ENCODE measurements at places on chromosomes 1 and 21. TPM values are rescaled to one million over a fixed set of nuclear protein-coding genes. Genes with fewer than 3 reads are reported as not detected.

Gene SLC39A1
- 36.4 TPM for total RNA-seq

Gene GPR37L1
- total RNA-seq = not detected

Gene KCNE2
- total RNA-seq = not detected

Gene PLA2G2A
- total RNA-seq = not detected

Gene FCRL2
- total RNA-seq = not detected

Gene PKN2
- 30.7 TPM for total RNA-seq

Gene IL6R
- 9.3 TPM for total RNA-seq

Gene POU3F1
- not detected for total RNA-seq

Gene SPRR2B
- total RNA-seq = not detected

Gene DIO1
- not detected for total RNA-seq

Gene SNRNP40
- 106 TPM for total RNA-seq

GRCh38 chr1:179803918-179804317, 60.8 kb downstream of the FAM163A start:
- no peak overlapping the region for H3K4me3 ChIP-seq
- peaks cover 2% of the 10 kb centered on the region for H3K27me3 ChIP-seq
- H3K4me1 ChIP-seq = no peaks in the 10 kb centered on the region
- no peaks in the 10 kb centered on the region for H3K36me3 ChIP-seq
- no peak for DNase-seq

- DNase-seq = peak; percentile 51
- H3K27me3 ChIP-seq = peaks cover 18% of the 10 kb centered on the region
- peaks cover 14% of the 10 kb centered on the region for H3K36me3 ChIP-seq
- peak overlapping the region; percentile 58 for H3K4me3 ChIP-seq
- peak overlapping the region; percentile 77 for H3K27ac ChIP-seq
Measured at GRCh38 chr1:18957532-18958300, 1.2 kb upstream of the IFFO2 start.

DNA sequence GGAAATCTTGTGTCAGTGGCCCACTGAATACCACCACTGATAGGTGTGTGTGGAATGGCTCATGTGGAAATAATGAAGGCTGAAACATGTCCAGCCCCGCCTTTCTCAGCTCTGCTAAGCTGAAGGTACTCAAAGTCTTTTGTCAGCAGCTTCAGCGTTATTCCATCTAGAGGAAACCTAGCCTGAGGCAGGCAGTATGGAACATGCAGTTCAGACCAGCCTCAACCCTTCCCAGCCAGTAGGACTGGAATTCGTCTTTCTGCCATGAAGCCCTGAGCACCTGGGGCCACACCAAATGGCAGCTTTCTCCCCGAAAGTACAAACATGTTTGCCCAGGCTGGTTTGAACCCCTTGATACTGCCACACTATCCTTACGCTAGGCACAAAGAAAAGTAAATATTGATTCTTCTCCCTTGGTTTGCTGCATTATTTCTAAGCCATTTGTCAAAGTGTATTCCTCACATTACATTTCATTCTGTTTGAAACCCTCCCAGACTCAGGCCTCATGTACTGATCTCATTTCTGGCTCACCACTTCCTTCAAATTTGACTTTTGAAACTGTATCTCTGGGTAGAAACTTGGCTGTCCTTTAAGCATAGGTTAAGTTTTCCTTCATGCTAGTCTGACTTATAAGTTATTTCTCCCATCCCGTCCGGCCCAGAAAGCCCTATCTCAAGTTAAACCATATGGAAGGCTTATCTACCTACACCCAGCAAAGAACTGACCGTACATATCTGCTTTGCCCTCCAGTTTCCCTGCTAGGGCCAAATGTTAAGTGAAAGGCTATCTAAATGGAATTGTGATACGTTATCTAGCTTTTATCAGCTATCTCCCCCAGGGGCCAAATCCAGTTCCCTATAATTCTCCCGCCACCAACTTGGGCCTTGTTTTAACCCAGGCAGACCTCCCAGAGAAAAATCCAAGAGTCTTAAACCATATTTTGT, 45.7 kb upstream of the HOOK1 start:
- H3K27ac ChIP-seq = no peak overlapping the region
- H3K4me1 ChIP-seq = peaks cover 2% of the 10 kb centered on the region
- no peak overlapping the region for H3K4me3 ChIP-seq
- no peaks in the 10 kb centered on the region for H3K27me3 ChIP-seq
- no peak for DNase-seq

DNA sequence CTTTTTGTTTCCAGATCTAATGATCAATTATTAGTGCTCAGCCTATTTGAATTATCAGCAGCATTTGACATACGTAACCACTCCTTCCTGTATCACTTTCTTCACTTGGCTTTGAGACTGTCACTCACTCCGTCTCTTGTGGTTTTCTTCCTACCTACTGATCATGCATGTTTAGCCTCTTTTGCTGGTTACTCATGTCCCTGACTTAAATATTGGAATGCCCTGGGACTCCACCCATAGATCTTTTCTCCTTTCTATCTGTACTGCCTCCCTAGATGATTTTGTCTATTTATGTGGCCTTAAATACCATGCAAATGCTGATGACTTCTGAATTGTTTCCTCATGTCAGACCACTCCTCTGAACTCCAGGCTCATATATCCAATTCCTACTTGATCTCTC, 57.7 kb upstream of the PDE4B start:
- no peaks in the 10 kb centered on the region for H3K36me3 ChIP-seq
- H3K4me3 ChIP-seq = no peak overlapping the region
- DNase-seq = no peak
- H3K4me1 ChIP-seq = no peaks in the 10 kb centered on the region
- H3K27ac ChIP-seq = no peak overlapping the region
- peaks cover 5% of the 10 kb centered on the region for H3K27me3 ChIP-seq

DNA sequence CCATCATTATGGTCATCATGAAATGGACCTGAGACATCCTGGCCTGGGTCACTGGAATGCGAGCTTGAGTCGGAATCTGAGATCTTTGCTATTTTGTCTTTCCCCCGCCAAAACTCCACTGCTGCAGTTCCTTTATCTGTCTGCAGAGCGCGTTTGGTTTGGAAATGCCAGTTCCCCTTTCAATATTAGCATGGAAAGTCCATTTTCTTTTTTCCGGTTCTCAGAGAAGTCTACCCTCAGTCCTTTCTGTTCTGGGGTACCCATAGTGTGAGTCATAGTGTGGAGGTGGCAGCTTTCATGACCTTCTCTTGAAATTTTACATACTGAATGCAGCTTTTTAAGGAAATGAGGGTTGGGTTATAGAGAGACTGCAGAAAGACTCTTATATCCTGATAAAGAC, 14.6 kb downstream of the CACNA1E start:
- no peak overlapping the region for H3K4me3 ChIP-seq
- H3K4me1 ChIP-seq = no peaks in the 10 kb centered on the region
- H3K27ac ChIP-seq = no peak overlapping the region
- peaks cover 32% of the 10 kb centered on the region for H3K27me3 ChIP-seq
- DNase-seq = no peak
- no peaks in the 10 kb centered on the region for H3K36me3 ChIP-seq

- no peak overlapping the region for H3K4me3 ChIP-seq
- H3K27me3 ChIP-seq = no peaks in the 10 kb centered on the region
- peaks cover 30% of the 10 kb centered on the region for H3K4me1 ChIP-seq
- no peak overlapping the region for H3K27ac ChIP-seq
- H3K36me3 ChIP-seq = peaks cover 10% of the 10 kb centered on the region
Measured at GRCh38 chr1:6585841-6586240, 6.0 kb downstream of the ZBTB48 start.

- peaks cover 13% of the 10 kb centered on the region for H3K4me1 ChIP-seq
- no peaks in the 10 kb centered on the region for H3K27me3 ChIP-seq
- H3K27ac ChIP-seq = no peak overlapping the region
- H3K4me3 ChIP-seq = no peak overlapping the region
Measured at GRCh38 chr1:66383168-66383567, 150.8 kb upstream of the SGIP1 start.

DNA sequence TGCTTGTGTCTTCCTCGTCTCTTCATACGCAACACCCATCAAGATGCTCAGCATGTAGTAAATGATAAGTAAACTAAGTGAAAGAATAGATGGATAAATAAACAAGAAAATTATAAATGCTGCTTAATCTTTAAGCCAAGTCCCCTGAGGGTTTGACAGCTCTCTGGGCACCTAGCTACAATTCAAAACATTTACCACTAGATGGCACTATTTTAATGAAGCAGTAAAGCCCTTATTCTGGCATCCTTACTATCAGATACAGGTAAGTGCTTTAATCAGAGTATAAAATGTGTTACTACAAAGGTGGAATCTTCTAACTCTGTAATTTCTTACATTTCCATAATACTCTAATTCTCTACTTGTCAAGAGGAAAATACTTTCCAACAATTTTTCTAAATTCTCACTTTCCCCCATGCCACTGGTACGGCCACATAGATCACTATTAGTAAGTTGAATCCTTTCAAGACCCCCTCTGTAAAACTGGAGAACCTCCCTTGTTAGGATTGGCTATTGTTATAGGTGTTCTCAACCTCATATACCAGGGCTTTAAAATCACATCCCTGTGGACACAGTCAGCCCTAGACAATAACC, 137.8 kb downstream of the BARHL2 start:
- no peaks in the 10 kb centered on the region for H3K4me1 ChIP-seq
- peaks cover 5% of the 10 kb centered on the region for H3K27me3 ChIP-seq

DNA sequence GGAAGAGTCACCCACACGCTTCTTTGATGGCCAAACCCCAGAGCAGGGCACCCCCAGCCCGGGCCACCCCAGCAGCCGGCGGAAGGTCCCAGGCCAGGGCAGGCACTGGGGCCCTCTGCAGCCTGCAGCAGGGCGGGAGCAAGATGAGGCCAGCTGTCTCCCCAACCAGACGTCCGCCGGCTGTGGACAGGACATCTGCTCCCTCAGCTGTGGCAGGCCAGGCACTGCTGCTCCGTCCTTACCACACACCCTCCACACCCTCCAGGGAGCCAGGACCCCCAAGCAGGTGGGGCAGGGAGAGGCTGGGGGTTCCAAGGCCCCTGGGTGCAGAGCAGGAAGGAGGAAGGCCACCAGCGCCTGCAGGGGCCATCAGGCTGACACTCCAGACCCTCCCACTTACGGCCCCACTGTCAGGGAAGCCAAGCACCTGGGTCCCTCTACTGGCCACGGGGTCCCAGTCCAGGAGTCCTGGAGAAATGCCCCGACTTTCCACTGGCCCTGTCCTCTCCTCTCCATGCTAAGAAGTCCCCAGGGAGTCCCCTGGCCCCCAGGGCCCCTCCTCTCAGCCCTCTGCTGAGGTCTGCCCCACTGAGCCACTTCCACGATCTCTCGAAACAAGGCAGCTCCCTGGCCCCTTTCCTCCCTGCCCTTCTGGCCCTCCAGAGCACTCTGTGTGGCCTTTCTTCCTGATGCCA, 5.6 kb downstream of the WNT9A start:
- no peak overlapping the region for H3K4me3 ChIP-seq
- no peak overlapping the region for H3K27ac ChIP-seq
- peaks cover 12% of the 10 kb centered on the region for H3K27me3 ChIP-seq
- peaks cover 8% of the 10 kb centered on the region for H3K4me1 ChIP-seq
- no peaks in the 10 kb centered on the region for H3K36me3 ChIP-seq

- no peaks in the 10 kb centered on the region for H3K4me1 ChIP-seq
- no peak overlapping the region for H3K27ac ChIP-seq
- no peak overlapping the region for H3K4me3 ChIP-seq
Measured at GRCh38 chr1:21633992-21634805, 35.0 kb downstream of the RAP1GAP start.

DNA sequence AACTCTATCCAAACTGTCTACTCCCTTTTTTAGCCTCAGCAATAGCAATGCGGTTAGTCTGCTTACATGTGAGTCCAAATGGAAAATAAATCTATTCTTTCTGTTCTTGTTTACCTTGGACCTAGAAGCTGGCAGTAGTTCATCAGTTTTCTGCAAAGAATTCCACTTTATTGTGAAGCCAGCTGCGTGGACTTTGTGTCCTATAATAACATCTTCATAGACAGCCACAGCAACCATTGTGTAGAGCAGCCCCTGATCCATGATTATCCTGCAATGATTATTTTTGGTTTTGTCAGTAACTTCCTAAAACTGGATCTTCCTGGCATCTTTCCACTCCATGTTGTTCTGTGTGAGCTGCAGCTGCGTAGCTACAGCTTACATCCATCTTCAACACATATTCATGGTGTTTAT, 408.7 kb downstream of the NUF2 start:
- no peak overlapping the region for H3K4me3 ChIP-seq
- no peaks in the 10 kb centered on the region for H3K27me3 ChIP-seq
- H3K4me1 ChIP-seq = no peaks in the 10 kb centered on the region
- no peak for DNase-seq

DNA sequence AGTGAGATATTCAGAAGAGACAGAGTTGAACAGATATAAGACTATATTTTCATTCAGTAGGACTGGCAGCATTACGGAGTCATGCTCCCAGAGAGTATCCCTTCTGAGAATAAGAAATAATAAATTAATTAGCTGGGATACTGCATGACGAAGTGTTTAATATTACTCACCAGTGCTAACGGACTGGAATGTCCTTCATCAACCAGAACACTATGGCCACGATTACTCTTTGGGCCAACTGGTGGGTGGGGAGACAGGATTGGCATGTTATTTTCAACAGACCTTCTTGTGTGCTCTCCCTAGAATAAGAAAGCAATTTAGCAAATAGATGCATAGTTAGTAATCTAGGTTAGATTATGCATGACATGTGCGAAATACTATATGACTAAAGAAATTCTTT, 32.4 kb downstream of the ERICH3 start:
- no peak overlapping the region for H3K27ac ChIP-seq
- no peak overlapping the region for H3K4me3 ChIP-seq
- DNase-seq = no peak
- no peaks in the 10 kb centered on the region for H3K4me1 ChIP-seq

- H3K27ac ChIP-seq = no peak overlapping the region
- DNase-seq = no peak
- no peaks in the 10 kb centered on the region for H3K4me1 ChIP-seq
Measured at GRCh38 chr1:237877631-237878030, 13.1 kb downstream of the ZP4 start.

GRCh38 chr1:23557471-23558124, 1.7 kb downstream of the ID3 start:
- peak overlapping the region; percentile 84 for H3K4me3 ChIP-seq
- peaks cover 77% of the 10 kb centered on the region for H3K4me1 ChIP-seq
- H3K27me3 ChIP-seq = peaks cover 24% of the 10 kb centered on the region
- no peak for DNase-seq
- peaks cover 28% of the 10 kb centered on the region for H3K36me3 ChIP-seq

- peak overlapping the region; percentile 41 for H3K27ac ChIP-seq
- H3K4me3 ChIP-seq = no peak overlapping the region
- peaks cover 19% of the 10 kb centered on the region for H3K36me3 ChIP-seq
- DNase-seq = no peak
- peaks cover 35% of the 10 kb centered on the region for H3K4me1 ChIP-seq
Measured at GRCh38 chr1:1842360-1843146, 48.3 kb downstream of the GNB1 start.

DNA sequence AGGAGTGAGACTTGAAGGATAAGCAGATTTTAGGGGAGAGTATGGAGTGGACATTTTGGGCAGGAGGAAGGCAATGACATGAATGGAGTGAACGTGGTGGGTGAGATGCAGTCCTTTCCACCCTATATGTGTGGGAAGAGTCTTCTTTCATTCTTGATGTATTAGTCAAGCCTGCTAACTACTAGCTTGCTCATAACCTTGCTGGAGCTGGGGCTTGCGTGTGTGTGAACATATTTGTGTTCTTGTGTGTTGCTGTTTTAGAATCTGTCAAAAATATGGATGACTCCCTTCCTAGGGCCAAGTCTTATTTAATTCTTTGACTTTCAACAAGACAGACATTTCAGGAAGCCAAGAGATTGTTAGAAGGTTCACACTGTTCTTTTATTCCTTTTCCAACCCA, 132.7 kb downstream of the UCK2 start:
- H3K4me1 ChIP-seq = no peaks in the 10 kb centered on the region
- H3K36me3 ChIP-seq = no peaks in the 10 kb centered on the region
- H3K27ac ChIP-seq = no peak overlapping the region
- peaks cover 3% of the 10 kb centered on the region for H3K27me3 ChIP-seq
